ENCODE measurements at places on chromosomes 4 and X.

- no peak for DNase-seq
Observed at GRCh38 chrX:43618366-43619205, 37.5 kb upstream of the MAOA start.

DNA sequence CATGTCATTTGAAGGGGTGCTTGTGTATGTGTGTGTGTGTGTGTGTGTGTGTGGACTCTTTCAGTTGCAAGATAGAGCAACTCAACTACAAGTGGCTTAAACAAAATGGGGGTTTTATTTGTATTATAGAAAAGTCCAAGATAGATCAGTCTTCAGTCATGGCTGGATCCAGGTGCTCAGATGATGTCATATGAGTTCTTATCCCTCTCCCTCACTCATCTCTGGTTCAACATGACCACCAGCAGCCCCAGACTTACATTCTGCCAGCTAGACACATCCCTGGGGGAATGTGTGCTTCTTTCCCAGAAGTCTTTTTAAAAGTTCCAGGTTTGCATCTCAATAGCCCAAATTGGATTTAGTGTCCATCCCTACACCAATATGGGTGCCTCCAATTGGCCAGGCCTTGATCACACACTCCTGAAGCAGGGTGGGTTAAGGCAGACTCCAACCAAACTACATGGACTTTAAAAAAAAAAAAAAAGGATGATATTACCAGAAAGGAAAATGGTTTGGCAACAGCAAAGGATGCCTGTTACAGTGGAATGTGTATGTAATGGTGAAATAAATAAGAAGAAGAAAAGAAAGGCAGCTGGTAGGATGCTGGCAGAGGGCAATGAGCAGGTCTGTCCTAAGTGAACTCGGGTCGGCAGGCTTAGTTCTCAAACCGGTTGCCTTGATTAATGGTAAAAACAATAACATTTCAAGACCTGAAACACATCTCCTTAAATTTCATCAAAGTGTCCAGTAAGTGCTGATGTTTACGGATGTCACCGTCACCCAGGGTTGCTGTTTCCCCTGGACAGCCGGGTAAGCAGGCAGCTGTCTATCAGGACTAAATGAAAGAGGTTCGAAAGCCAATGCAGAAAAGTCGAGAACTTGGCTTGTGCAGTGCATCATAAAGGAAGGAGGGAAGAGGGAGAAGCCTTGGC lies 107.7 kb downstream of the SMIM20 start:
- DNase-seq, result no peak

GRCh38 chrX:137565921-137566745 lies at the start of gene ZIC3:
Gene ZIC3, plus strand, starts transcription at chrX:137566127. Its CDS starts 565 bp downstream, at chrX:137566692.
- no peak for DNase-seq

- no peak for DNase-seq
Observed at GRCh38 chrX:21912989-21913388, 27.5 kb upstream of the SMS start.

- peak; percentile 95 for DNase-seq
Observed at GRCh38 chr4:145679520-145679919, 426 bp upstream of the C4orf51 start.

GRCh38 chrX:103734125-103734760 lies 23.5 kb downstream of the TMEM31 start:
- DNase-seq, result no peak

DNA sequence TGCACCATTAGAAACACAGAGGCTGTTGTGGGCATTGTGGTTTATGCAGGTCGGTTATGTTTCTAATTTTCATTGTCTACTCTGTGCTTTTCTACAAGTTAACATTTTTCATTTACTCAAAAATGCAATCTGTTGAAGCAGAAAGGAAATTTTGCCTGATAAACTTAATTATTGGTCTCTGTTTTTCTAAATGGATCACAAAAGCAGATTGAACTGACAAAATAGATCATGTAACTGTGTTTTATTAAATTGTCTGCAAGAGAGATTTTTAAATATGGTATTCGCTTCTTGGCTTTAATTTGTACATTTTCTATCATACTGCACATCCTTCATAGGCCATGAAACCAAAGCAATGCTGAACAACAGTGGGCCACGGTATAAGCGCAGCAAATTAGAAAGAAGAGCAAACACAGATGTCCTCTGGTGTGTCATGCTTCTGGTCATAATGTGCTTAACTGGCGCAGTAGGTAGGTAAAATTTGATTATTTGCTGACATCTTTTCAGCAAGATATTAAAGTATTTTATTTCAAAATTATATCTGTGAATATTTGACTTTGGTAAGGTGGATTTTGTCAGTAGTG lies 50.6 kb downstream of the ATP10D start:
- no peak for DNase-seq

- no peak for DNase-seq
Observed at GRCh38 chr4:89834486-89835209, 2.3 kb downstream of the SNCA start.

DNA sequence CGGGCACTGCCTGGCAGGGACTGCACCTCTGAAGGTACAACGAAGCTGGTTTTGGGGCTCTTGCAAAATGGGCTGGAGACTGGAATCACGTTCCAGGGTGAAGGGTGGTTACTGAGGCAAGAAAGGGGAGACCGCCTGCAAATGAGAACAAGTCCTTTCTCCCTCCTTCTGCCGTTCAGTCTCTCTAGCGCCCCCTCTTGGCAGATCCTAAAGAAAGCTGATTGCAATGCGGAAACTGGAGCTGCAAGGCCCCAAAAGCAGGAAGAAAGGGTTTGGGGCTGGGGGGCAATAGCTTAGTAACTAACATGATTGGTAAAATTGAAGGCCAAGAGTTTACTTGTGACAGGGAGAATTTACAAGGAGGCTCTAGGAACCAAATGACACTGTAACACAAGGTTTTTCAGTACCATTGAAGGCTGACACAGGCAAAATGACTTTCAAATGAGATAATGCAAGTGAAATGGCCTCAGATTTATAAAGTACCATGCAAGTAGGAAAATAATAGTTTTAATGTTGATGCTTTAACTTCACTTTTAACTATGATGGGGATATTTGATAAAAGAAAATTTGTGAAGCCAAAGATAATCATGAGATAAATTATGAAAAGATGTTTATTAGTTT lies 222.7 kb upstream of the HAND2 start:
- DNase-seq, result peak; percentile 53

DNA sequence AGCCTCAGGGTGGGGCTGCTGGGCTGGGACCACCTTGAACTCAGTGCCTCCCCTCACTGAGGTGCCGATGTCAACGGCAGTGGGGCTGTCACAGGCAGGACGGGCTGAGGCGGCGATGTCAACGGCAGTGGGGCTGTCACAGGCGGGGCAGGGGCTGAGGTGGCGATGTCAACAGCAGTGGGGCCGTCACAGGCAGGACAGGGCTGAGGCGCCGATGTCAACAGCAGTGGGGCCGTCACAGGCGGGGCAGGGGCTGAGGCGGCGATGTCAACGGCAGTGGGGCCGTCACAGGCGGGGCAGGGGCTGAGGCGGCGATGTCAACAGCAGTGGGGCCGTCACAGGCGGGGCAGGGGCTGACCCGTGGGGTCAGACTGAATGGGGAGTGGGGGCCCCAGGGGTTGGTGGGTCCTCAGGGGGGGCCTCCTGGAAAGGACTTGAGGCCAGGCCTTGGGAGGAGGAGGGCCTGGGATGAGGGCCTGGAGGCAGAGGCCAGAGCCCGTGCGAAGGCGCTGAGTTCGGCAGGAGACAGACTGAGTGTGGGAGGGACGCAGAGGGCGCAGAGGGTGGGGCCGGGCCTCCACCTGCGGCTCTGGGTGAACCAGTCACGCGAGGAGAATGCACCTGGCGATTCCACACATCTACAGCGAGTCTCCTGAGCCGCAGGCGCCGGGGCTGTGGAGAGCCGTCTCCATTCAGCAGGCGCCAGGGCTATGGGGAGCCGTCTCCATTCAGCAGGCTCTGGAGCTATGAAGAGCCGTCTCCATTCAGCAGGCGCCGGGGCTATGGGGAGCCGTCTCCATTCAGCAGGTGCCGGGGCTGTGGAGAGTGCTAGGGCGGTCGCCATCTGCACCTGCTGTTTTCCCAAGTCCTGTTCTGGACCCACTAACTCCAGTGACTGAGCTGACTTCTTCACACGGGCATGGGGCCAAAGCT lies 22.9 kb downstream of the ATP5ME start:
- DNase-seq, result peak; percentile 45

GRCh38 chrX:44415639-44416386 lies 72.3 kb upstream of the EFHC2 start:
- no peak for DNase-seq

GRCh38 chr4:183287309-183287659 lies 32.8 kb downstream of the CLDN22 start:
- no peak for DNase-seq

DNA sequence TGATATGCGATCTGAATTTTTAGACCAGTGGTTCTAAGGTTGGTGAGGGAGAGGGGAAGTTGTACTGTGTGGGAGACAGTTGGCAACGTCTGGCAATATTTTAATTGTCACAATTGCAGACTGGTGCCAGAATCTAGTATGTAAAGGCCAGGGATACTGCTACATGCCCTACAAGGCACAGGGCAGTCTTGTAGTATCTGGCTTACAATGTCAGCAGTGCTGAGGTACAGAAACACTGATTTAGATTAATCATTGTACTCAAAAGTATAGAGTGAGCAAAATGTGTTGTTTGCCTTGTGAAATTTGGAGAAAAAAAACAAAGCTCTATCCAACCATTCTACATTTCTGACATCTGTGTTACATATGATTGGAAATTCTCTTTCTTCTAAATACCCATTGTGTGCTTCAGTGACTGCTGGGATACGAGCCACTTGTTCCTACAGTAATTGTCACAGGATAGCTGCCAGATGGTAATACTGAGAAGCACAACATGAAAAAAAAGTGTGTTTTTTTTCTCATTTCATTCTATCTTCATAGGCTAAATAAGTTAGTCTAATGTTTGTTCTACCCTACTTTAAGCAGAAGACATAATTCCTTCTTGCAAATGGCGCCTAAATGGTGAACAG lies 526.7 kb upstream of the AGA start:
- no peak for DNase-seq

- DNase-seq, result no peak
Observed at GRCh38 chr4:139658185-139658584, 7.4 kb upstream of the MGST2 start.

DNA sequence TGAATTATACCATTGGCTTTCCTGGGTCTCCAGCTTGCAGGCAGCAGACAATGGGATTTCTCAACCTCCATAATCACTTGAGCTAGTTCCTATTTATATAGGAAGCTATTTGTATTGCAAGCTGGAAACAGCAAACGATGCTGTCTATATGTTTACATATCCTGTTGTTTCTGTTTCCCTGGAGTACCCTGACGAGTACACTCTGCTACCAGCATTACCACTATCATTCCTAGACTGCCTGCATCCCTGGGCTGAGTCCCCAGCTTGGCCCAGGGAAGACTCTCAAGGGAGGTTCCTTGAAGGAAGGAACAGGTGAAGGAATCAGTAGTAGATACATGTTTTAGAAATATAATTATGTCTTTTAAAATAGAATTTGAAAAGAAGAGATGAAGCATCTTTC lies 81.4 kb downstream of the EVC2 start:
- DNase-seq, result no peak

DNA sequence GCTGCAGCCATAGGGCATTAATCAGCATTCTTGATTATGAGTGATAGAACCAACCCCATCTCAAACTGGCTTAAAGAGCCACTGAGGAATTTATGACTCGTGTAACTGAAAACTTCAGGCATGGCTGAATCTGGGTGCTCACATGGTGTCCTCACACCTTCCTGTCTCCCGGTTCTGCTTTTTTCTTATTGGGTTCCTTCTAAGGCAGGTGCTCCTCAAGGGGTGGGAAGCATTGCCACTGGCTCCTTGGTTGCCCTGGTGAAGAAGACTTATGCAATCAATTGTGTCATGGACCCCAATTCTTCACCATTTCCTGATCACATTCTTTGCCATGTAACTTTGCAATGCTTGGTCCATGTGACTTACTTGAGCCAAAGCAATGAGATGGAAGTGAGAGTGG lies 4.3 kb upstream of the ZCCHC4 start:
- DNase-seq, result no peak

DNA sequence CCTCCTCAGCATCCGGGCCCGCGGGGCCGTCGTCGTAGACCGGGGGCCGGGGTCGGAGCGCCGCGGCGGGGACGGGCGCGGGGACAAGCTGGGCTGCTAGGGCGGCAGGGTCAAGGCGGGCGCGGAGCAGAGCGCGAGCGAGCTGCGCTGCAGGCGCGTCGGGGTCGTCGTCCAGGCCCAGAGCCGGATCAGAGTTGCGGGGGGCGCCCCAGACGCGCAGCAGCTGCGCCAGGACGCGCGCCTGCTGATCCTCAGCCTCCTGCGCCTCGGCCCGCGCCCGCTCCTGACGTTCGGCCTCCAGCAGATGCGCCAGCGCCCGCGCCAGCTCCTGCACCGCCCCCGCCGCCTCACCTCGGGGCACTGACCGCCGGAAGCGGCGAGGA lies 3.5 kb downstream of the PCSK1N start:
- no peak for DNase-seq

GRCh38 chr4:89307446-89308160 lies at the start of gene GPRIN3:
Gene GPRIN3, minus strand, starts transcription at chr4:89307800. Its CDS starts 57,690 bp downstream, at chr4:89250110.
- peak; percentile 22 for DNase-seq

DNA sequence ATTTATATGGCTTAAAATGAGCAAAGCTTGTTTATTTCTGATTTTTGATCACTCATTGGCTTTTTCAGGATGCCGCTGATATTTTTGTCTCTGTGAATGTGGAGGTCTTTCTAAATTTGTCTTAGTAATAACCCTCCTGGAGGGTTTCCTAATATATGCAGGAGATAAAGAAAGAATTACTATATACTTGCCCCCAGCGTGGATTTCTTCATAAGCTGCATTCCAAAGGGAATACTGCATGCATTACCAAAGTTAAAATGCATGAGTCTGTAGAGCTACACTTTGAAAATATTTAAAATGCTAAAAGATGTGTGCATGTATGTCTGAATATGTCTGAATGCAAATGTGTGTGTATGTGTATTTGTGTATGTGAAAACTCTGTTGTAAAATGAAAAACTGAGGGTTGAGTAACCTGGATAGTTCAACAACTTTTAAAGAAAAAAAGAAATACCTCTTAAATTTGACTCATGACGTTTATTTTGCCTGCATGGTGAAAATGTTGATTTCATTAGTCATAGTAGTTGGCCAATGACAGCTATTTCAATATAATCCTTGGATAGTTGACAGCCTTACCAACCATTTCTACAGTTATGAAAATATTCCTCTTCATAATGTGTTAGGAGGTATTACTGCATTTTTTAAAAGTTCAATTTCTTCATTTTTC lies 113.2 kb upstream of the ZNF827 start:
- DNase-seq, result peak; percentile 25

DNA sequence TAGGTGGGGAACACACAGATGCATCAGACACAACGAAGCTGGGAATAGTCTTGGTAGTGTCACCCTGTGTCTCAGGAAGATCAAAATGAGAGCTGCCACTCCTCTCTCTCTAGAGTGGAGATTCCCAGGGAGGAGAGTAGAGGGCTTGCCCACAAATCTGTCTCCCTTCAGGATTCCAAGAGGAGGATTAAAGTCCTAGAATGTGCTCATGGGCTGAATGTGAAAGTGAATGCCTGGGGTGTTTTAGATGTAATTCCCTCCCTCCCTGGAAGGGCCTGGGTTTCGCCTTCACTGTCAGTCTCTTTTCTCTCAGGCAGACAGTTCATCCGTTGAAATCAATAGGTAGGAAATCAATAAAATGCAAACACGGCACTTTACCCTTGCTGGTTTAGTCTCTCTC lies 282.6 kb upstream of the PPARGC1A start:
- no peak for DNase-seq

GRCh38 chrX:18210470-18210869 lies 10.2 kb downstream of the BEND2 start:
- peak; percentile 6 for DNase-seq

Measured in myocyte (in vitro differentiated cells).